CD4-positive, alpha-beta T cell treated with Interleukin-17A for 4 hours (primary cell): ENCODE measurements at places on chromosomes 3 and 15.

DNA sequence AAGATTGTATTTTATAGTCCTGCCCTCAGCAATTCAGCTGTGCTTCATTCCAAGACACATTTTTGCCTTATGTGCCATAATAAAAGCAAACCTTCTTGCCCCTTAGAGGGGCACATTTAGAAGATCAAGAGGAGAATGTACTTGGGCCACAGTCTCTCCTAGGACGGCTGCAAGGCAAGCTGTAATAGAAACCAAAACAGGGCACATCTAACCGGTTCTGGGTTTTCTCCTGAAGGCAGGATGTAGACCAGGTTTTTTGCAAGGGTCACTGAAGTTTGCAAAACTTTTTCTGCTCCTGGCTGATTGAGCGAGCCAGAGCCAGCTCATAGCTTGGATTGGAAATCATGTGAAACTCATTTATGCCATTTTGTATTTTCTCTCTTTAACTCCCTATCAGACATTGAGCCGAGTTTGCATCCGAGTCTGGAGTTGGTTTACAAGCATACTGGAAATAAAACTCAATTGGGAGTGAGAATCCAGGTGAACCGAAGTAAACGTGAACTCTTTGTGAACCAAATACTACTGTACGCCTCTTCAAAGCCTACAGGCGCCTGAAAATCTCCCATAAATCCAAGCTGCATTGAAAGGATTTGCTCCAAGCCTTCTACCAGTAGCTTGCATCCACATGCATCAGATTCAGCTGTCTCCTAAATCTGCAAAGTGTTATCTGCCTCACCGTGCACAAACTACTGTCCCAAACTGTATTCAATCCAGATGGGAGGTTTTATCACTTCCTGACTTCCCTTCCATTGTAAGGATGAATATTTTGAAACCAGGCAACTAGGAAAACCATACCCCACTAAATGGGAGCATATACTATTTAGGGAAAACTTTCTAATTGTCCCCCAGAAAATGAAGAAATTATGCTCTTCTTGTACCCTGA, 60.9 kb upstream of the TSC22D2 start:
- no peak for DNase-seq

GRCh38 chr15:55917881-55918296, 75.5 kb downstream of the NEDD4 start:
- peak; percentile 6 for DNase-seq

GRCh38 chr15:25611603-25612002, 172.8 kb upstream of the UBE3A start:
- DNase-seq, result no peak

DNA sequence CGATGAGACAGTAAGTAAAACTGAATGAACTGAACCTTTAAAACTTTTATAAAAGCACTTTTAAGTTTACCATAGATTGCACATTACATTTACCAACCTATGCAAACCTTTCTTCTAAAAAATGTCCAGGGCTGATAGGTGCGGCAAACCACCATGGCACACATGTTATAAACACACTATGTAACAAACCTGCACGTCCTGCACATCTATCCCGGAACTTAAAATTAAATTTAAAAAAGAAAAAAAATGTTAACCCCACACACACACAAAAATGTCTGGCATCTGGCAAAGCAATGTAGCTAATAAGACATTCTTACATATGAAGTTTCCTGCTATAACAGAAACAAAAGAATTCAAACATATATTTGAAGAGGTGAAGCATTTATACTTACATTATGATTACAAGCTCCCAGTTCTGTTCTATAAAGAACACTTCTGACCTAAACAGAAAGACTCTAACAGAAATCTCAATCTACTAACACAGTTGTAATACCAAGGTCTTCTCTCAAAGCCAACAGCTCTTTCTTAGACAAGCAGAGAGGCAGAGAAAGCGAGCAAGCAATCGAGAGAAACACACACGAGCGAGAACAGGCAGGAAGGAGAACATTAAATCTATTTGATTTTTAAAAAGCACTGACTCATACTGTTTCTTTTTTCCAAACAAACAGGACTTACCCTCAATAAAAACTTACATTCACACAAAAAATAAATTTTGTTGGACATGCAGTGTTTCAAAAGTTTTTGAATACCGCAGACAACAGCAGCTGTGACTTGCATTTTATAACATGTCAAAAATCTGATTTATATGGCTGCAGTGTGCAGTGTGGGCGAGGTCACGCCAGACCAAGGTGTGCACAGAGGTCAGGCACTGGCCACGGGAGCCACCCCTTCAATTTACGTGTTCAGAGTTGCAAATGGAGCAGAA, at the start of gene NRG4:
TSS of gene NRG4 (minus strand) at position 798 of the 925 bp plus-strand sequence. CDS start 1,194 bp downstream, outside the sequence.
- DNase-seq, result no peak

DNA sequence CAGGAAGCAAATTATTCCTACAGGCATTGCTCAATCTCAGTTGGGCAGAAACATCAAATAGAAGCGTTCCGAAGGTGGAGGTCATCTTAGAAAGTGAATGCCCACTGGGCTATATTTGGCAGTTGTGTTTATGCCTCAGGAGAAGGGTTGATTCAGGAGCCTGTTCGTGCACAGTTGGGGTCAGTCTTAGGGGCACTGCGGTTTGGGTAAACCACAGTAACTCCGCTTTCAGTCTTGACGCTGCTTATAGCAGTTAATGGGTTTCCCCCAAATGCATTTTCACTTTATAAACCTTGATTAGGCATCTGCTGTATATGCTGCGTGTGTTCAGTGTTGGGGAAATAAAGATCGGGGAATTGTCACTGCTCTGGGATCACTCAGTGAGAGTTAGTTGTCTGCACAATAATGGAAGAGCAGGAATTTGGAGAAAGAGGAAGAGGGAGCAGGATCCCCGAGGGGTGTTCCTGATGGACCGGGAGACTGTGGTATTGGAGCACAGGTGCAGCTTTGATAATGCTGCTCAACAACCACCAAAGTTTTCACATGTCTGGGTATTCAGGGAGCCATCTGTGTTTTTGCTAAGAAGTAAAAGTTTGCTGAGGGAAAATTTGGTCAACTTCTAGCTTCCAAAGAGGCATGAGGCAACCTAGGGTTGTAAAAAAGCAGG, 124.3 kb upstream of the EIF1B start:
- DNase-seq, result no peak

- no peak for DNase-seq
Measured at GRCh38 chr15:71752604-71753289, 57.6 kb upstream of the NR2E3 start.

- DNase-seq, result peak; percentile 70
Measured at GRCh38 chr3:14425581-14426304, 23.3 kb downstream of the SLC6A6 start.

DNA sequence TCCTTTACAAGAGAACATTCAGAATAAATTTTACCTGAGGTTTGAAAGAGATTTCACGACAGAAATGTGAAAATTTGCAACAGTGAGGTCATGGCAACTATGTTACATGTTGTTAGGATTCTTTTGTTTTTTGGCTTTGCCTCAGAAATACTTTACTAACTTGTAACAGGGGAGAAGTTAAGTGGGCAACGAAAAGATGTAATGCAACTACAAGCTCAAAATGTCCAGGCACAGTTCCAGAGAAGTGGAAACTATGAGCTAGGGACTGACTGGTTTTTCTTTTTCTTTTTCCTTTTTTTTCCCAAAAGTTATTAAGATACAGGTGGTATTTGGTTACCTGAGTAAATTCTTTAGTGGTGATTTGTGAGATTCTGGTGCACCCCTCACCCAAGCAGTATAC, 111.5 kb upstream of the PPP2R3A start:
- no peak for DNase-seq

DNA sequence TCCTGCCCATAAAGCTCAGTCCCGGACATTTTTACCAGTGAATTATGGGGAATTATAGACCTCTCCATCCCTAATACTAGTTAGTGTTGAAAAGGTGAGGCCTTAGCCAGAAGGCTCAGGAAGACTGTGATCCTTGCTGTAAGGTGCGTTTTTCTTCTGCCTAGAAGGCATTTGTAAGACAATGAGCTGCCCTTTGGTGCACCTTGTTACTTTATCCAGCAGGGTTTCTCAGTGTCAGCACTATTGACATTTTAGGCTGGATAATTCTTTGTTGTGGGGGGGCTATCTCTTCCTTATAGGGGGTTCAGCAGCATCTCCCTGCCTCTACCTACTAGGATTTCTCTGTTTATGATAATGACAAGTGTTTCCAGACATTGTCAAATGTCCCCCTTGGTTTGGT, 108.1 kb upstream of the ABHD17C start:
- no peak for DNase-seq

- DNase-seq, result no peak
Measured at GRCh38 chr3:40877631-40878463, 321.5 kb upstream of the CTNNB1 start.
